RCC 7860 (cell line): ENCODE measurements at places on chromosomes 2 and 18.

DNA sequence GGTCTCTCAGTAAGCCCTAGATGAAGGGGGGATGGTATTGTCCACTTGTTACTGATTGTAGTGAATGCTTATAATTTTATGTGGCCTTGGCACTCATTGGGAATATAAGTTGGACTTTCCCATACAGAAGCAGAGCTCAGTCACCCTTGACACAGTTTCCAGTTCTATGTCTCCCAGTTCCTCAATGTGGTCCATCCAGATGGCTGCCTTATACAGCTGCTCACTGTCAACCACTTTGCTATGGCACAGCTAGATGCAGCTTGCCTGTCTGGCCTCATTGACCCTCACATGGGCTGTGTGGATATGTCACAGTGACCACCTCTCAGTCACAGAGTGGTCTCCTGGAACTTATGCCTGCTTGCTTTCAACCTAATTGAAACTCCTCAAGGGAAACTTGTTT, 21.7 kb downstream of the SLC39A6 start:
- DNase-seq, result no peak

DNA sequence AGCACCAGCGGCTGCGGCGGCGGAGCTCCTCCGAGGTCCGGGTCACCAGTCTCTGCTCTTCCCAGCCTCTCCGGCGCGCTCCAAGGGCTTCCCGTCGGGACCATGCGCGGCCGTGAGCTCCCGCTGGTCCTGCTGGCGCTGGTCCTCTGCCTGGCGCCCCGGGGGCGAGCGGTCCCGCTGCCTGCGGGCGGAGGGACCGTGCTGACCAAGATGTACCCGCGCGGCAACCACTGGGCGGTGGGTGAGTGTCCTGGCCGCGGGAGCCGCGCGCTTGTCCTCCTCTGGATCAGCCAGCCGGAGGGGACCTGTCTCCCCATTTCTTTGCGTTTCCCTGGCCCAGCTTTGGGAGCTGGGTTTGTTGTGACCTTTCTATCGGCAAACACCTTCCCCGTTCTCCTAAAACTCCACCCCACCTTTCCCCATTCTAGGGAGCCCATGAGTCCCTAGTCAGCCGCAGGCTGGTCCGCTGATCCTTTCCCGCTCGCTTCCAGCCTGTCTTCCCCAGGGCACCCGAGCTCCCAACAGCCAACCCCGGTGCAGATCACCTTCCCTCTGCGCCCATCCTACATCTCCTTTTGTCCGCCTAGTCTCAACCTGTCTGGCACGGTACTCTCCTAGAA, 316 bp downstream of the GRP start:
- no peak for DNase-seq

DNA sequence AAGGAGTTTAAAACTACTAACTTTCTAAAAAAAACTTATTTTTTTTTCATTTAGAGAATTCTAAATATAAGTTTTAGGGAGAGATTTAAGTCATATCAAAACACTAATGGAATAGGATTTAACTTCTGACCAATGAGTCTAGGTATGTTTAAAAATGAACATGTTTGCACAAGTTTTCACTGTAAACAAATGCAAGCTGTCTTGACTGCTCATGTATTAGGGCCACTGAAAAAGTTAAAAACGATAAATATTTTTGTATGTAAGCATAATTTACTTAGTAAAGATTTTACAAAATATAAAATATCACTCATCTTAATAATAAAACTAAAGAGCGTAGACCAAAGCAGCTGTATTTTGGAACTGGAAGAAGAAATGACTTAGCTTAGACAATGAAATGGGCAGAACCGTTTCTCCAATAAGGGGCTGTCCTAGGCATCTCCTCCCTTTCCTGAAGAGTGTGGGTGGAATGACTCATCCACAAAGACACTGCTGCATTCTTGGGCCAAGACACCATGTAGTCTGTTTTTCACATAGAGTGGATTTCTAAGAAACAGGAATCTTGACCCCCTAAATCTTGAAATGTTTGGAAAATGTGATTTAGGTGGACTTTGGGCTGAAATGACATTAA, 118.8 kb downstream of the MEP1B start:
- peak; percentile 51 for DNase-seq

GRCh38 chr18:56593906-56594305, 44.5 kb downstream of the TXNL1 start:
- peak; percentile 15 for DNase-seq

DNA sequence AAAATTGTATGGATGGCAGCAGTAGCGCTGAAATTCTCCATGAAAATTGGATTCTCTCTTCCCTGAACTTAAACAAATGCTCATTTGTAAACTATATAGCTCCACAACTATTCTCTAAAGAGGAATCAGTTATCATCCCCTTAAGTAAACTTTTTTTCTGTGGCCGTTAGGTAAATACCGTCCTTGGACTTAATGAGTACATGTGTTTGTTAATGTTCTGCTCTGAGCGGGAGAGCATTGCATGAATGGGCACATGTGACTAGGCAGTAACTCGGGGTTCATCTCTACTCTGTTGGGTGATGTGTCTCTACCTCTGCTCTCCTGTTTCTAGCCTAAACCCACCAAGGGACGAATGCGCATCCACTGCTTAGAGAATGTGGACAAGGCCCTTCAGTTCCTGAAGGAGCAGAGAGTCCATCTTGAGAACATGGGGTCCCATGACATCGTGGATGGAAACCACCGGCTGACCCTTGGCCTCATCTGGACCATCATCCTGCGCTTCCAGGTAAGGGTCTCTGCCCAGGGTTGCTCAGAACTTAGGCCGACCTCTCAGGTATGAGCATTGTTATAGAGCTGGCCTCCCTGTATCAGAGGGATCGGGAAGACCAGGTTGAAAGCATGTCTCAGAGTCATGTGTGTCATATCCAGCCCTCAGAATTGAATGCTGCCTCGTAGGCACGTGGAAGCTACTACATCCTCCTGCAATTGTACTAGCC, 111.5 kb upstream of the EML6 start:
- no peak for DNase-seq

- no peak for DNase-seq
Observed at GRCh38 chr2:29528891-29529520, 392.4 kb downstream of the ALK start.

- no peak for DNase-seq
Observed at GRCh38 chr2:85718885-85719492, 24.8 kb downstream of the GNLY start.

DNA sequence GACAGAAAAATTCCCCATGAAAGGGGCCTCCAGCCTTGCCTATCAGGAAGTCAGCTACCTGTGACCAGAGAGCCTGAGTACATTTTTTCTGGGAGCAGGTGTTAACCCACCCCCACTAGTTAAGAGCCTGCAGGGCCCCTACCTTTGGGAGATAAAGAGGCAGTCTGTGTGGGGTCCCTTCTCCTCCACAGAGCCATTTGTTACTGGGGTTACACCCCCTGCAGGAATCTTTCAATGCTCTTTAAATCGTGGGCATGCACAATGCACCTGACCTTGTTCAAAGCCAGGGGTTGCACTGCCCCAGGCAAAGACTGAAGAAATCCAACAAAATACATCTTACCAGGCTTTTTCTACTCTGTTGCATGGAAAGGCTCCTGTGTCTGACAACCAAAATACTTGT, 15.7 kb upstream of the LYPD6 start:
- DNase-seq, result no peak

DNA sequence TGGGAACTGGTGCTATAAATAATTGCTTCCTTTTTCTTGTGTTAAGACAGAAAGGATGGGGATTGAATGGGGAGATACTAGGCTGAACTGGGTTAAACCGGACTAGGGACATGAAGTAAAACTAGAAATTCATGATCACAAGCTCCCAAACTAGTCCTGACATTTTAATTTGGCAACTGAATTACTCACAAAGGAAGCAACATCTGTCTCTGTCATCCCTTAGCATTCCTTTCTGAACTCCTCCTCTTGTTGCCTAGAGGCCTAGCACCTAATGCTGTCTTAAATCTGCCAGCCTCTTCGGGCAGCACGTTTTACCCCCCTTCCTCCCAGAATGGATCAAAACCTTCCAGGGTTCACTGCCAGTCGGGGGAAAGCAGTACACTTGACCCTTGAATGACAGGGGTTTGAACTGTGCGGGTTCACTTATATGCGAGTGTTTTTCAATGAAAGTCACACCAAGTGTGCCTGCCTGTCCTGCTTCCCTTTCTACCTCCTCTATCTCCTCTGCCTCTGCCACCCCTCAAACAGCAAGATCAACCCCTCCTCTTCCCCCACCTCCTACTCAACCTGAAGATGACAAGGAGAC, 8.2 kb downstream of the KCTD1 start:
- DNase-seq, result peak; percentile 8

GRCh38 chr2:231482806-231483391, 18.6 kb upstream of the NCL start:
- peak; percentile 14 for DNase-seq

GRCh38 chr2:126467367-126468054, 188.4 kb upstream of the GYPC start:
- DNase-seq, result no peak

DNA sequence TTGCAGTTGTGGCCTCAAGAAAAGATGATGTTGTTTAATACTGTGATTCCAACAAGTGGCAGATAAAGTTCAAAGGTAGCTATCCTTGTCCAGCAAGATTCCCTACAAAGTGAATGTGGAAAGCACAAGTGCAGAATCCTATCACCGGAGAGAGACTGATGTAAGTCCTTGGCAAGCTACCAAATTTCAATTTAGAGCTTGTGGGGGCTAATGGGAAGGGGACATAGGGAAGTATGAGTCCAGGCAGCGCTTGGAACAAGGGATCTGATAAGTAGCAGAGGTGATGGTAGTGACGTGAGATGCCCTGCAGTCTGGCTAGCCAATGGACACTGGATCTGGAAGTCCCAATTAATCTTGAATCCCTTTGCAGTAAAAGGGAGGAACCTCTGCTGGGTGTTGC, 165.2 kb upstream of the DTNA start:
- DNase-seq, result no peak

DNA sequence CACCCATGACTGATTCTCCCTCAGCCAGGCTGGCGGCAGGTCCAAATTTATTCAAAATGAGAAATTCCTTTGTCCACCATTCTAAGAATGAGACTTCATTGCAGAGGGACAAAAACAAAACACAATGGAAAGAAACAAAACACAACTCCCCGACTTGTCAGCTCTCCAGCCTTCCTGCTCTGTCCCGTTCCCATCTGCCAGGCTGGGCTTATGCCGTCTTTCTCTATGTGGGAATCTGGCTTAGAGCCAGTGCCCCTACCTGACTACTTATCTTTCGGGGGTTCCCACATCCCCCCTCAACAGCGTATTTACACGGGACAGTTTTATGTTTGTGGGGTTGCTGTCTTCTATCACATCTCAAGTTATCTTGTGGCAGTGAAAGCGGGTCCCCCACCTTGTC, 13.8 kb downstream of the CELF4 start:
- no peak for DNase-seq

DNA sequence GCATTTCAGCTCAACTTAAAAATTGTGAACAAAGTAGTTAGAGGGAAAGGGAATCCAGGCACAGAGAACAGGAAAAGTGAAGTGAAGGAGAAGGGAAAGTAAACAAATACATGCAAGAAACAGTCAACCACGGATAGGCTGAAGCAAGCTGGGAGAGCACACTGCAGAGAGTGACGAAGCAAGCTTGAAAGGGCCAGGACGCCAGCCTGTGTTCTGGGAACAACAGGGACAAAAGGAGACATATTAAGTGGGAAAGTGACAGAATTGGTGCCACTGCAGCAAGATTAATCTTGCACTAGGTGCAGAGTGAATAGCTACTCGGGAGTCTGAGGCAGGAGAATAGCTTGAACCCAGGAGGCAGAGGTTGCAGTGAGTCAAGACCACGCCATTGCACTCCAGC, 197.3 kb downstream of the SOX11 start:
- DNase-seq, result no peak

DNA sequence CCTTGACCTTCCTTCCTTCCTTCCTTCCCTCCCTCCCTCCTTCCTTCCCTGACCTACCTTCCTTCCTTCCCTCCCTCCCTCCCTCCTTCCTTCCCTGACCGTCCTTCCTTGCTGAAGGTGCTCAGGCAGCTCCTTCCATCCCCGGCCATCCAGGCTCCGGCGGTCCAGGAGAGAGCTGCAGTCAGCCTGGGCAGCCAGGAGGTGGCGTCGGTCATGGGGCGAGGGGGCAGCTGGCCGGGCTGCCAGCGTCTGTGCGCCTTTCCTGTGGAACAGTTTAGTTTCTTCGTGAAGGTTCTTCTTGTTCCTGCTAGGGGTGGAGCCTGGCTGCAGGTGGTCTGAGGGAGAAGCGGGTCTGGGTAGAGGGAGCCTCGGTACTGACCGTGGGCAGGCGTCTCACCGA, 15.7 kb downstream of the GPR35 start:
- DNase-seq, result no peak

GRCh38 chr18:41936471-41937134, 18.4 kb upstream of the PIK3C3 start:
- DNase-seq, result no peak

- peak; percentile 18 for DNase-seq
Observed at GRCh38 chr2:2192091-2192955, 138.8 kb downstream of the MYT1L start.

- no peak for DNase-seq
Observed at GRCh38 chr2:8337321-8337720, 344.5 kb upstream of the ID2 start.

DNA sequence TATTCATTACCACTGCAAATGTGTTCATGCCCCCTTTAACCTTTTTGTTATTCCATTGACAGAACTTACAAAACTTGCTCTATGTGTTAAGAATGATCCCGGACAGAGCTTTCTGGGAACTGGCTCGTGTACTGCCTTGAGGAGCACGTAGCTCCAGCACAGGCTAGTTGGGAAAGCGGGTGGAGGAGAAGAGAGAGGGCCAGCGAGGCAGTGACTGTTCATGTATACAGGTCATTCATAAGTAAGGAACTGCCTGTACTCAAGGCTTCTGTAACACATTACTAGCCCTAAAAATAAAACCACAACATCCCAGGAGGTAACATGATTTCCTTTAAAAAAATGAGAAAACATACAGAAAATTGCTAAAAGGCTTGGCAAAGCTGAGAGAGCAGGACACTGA, 109.0 kb downstream of the STK39 start:
- no peak for DNase-seq

- DNase-seq, result no peak
Observed at GRCh38 chr18:53380063-53380639, 844.3 kb downstream of the MBD2 start.

DNA sequence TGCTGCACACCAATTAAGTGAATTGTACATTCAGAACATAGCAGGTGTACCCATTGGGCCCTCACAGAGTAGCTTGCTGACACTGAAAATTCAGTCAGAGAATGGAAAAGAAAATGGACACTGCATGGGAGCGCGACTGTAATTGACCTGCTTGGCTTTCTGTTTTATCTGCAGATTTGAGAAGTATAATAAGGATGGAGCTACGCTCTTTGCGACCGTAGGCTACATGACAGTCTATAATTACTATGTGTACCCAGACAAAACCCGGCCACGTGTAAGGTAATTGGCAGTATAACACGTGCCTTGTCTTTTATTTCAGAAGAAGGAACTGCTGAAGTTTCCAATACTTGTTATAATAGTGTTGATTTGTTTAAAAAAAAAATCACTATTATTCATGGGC, 33.5 kb upstream of the METAP1D start:
- no peak for DNase-seq

DNA sequence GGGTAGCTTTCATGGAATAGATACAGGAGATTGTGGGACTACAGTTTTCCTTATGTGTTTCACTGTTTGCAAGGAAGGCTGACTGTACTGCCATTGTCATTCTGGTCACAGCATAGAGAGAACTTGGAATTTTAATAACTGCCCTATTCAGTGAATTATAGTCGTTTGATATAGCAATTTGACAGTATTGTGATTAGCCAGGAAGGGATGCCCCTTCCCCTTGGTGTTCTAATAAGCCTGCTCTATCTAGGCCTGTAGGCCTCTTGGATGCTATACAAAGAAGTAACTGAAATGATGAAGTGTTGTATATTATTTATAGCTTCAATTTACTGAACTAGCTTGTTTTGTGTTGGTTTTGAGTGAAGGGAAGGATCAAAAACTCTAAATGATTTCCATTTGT, 528.6 kb upstream of the CDH2 start:
- DNase-seq, result no peak
